Activated CD4-positive, alpha-beta T cell treated with anti-CD3 and anti-CD28 coated beads, Interleukin-2, amount 50 U/mL, for 4 hours (primary cell): ENCODE measurements at places on chromosomes 2 and 18.
A peak's percentile ranks its signal among the peaks of the same experiment; 100 is the strongest.

- DNase-seq = no peak
These were observed 132.8 kb downstream of the PIK3C3 start for GRCh38 chr18:42087876-42088275.

GRCh38 chr18:7079231-7079630 lies 38.4 kb downstream of the LAMA1 start:
- no peak for DNase-seq

DNA sequence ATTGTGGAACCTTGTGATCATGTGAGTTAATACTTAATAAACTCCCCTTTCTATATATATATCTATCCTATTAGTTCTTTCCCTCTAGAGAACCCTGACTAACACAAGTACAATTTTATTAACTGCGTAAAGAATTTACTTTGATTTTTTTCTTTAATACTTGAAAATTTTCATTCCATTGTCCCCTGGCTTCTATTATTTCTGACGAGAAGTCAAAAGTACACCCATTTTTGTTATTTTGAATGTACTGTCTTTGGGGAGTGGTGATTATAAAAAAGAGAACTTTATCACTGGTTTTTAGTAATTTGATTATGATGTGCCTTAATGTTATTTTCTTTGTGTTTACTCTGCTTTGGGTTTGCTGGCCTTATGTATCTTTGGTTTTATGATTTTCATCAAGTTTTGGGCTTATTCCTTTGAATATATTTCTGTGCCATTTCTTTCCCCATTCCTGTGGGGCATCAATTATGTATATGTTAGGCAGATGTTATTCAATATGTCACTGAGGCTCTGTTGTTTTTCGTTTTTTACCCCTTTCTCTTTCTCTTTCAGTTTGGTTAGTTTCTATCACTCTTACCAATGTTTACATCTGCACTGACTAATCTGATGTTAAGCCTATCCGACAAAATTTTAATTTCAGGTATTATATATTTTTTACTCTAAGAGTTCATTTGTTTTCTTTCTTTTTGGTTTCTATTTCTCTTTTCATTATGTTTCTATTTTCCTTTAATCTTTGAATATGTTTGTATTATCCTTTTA lies 271.4 kb downstream of the CAMKMT start:
- DNase-seq = no peak

DNA sequence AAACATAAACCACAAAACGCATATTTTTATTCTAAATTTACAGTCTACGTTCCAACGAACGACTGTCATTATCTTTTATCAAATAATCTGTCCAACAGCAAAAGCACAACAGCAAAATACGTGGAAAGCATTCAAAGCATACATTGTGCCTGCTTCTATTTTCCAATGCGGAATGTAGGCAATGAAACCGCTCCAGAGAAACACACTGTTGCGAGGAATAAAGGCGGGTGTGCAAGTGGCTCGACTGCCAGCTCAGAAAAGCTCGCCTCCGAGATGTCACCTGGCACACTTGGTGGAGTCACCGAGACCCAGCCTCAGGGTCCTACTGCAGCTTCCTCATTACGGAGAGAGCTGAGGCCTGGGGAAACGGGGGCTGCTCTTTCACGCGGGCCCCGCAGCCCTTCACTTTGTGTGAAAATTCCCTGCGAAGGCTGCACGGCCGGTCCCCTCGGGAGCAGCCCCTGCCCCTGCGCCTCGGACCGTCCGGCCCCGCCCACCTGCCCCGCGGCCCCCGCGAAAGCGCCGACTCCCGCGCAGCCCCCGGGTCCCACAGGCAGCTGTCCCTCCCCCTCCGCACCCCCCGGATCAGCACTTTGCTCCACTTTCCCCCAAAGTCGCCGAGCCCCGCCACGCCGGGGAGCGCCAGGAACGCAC lies 752 bp downstream of the MGAT4A start:
- peak; percentile 54 for DNase-seq

- no peak for DNase-seq
These were observed 85.3 kb downstream of the ZNF407 start for GRCh38 chr18:74682991-74683297.
